NCI-H345 (cell line): ENCODE measurements at places on chromosomes 6 and 20.

GRCh38 chr6:3319610-3320200, 61.0 kb downstream of the PSMG4 start:
- no peak for DNase-seq

DNA sequence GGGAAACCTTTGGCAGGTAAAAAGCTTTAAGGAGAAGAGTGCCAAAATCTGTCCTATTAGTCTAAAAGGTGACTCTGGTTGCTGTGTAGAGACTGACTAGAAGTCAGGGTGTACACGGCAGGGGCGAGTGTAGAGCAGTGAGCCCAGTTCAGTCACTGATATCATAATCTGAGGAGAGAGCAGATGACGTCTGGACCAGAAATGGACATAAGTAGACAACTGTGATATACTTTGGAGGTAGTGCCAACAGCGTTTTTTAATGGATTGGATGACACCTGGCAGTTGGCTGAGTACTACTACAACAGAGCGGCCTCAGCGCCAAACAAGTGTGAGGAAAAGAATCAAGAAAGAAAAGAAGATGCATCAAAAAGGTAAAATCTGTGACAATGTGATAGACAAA, 76.0 kb downstream of the MAP7 start:
- DNase-seq: no peak

- no peak for DNase-seq
Observed at GRCh38 chr6:156940221-156940620, 163.0 kb downstream of the ARID1B start.

GRCh38 chr6:146598772-146599405, at the start of gene ADGB:
Gene ADGB, plus strand, starts transcription at chr6:146598972. Its CDS starts 69 bp downstream, at chr6:146599041.
- peak; percentile 19 for DNase-seq

DNA sequence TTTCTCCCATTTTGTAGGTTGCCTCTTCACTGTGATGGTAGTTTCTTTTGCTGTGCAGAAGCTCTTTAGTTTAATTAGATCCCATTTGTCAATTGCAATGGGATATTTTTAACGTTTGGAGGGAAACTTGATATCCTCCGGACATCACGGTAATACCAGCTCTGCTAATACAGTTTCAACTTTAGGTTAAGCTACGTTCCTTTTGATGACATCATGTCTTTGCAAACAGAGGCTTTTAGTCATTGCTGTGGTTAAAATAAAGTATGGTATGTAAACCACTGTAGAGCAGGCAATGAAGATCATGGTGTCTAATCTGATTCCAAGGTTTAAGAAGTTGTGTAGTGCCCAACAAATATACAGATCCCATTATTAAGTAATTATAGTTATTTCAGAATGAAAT, 168.0 kb upstream of the CHD6 start:
- DNase-seq: no peak

DNA sequence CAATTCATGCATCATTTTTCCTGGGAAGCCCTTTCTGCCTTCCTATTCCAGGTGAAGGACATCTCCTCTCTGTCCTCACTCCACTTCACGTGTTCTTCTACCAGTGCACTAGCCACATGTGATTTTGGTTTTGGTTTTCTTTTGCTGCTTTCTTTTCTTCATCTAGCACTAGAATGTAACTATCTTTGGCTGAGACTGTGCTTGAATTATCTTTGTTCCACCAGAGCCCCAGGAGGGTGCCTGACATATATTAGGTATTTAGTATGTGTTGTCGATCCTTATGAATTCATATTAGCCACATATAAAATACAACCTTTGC, 79.9 kb downstream of the VGLL2 start:
- no peak for DNase-seq

DNA sequence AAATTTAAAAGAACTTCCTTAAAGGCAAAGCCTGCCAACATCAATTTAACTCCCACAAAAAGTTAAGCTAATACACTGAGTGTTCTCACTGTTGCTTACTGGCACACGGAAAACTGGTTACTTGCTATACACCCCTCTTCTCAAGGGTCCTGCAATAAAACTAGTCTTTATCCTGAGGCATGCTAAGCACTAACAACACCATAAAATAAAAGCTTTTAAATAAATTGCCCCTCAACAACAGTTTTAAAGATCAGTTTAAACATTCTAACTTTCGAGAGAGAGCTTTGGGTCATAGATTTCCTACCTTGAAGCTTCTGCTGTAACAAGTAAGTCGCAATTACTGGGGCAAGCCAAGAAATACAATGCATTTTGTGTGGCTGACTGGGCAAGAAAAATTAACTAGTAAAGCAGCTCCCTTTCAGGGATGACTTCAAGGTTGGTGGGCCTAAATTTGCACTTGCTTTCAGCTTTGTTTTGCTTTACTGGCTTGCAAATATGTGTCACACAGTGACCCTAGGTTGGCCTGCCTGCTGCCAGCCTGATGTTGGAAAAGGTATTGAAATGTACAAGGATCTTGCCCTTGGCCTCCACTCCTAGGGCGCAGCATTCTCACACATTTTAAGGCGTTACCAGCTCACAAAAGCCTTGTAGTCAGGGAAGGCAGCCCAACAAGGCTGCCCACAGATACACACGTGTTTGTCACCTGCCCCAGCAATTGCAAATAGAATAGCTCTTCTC, 4.0 kb upstream of the HEY2 start:
- peak; percentile 9 for DNase-seq

- DNase-seq: no peak
Observed at GRCh38 chr6:11188161-11188915, 44.1 kb downstream of the NEDD9 start.

DNA sequence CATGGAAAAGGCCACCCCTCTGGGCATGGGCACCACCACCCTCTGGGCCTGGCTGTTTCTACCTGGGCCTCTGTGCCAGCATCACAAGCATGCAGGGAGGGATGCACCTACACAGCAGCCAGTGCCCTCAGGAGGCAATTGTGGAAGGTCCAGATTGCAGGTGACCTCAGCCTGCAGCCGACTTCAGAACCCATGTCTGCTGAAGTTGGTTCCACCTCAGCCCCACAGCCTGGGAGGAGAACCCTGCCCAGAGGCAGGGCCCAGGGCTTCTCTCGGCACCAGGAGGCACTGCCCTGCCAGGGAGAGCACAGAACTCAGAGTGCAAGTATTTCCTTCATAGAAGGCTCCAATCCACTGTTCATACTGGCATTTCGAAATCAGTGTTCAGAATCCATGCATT, 149.8 kb downstream of the TTLL2 start:
- no peak for DNase-seq

GRCh38 chr20:51807720-51808250, 5.5 kb upstream of the SALL4 start:
- DNase-seq: no peak

- DNase-seq: no peak
Observed at GRCh38 chr20:39758876-39759275, 796.7 kb downstream of the DHX35 start.

GRCh38 chr6:158770533-158771330, 48.4 kb downstream of the EZR start:
- peak; percentile 67 for DNase-seq

DNA sequence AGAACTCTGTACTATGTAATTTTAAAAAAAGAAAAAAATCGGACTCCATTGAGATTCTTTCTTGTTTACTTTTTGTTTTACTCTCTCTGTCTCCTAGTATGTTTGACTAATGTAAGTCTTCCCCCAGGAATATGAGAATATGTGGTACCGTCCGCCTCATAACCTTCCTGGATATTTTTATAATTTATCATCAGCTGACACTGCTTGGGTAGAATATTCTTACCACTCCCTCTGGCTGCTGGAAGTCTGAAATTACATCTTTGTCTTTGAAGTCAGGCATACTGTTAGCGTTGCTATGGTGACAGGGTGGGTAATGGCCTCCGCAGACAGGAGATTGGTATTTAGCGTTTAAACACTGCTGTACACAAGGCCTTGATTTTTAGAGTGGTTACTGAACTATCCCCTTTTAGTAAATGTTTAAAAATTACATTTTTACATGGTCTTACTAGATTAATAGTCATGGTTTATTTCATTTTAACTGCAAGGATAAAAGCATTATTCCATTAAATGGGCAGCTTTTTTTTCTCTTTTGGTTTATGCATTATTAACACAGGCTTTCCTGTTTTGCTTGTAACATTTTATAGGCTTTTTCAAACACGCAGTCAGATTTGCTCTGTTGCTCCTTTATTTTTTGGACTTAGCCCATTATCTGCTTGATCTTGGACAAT, 176.4 kb downstream of the ARID1B start:
- DNase-seq: peak; percentile 17

DNA sequence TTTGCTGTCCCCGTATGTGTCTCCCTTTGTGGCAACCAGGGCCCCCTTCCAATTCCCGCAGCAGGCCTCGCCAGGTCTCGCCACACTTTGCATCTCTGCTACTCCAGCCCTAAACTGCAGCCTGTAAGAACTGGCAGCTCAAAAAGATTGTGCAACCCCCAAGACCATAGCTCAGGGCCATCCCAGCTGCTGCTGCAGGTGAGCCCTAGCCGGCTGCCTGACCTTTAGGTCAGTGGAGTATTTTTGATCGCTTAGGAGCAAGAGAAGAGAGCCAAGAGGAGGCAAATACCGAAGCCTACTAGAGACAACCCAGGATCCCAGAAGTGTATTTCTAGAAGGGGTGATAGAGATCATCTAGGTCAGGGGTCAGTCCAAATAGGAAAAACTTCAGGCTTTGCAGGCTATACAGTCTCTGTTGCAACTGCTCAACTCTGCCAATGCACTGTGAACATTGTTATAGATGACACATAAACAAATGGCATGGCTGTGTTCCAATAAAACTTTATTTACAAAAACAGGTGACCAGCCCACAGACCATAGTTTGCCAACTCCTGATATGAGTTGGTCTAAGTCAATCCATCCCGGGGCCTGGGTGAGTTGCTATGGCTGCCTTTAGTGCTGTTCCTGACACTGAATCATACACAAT, 138.4 kb downstream of the EYA2 start:
- DNase-seq: no peak

GRCh38 chr20:36506253-36506652, 35.1 kb upstream of the MYL9 start:
- no peak for DNase-seq

GRCh38 chr6:11320914-11321597, 88.6 kb upstream of the NEDD9 start:
- no peak for DNase-seq

DNA sequence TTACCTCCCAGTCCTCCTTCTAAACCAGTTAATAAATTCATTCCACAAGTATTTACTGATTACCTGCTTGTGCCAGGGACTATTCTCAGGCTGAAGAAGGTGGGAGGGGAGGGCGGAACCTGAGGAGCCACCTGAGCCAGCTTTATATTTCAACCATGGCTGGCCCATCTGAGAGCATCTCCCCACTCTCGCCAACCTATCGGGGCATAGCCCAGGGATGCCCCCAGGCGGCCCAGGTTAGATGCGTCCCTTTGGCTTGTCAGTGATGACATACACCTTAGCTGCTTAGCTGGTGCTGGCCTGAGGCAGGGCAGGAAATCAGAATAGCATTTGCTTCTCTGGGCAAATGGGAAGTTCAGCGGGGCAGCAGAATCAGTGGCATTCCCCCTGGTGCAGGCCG, 4.9 kb upstream of the AAR2 start:
- no peak for DNase-seq

DNA sequence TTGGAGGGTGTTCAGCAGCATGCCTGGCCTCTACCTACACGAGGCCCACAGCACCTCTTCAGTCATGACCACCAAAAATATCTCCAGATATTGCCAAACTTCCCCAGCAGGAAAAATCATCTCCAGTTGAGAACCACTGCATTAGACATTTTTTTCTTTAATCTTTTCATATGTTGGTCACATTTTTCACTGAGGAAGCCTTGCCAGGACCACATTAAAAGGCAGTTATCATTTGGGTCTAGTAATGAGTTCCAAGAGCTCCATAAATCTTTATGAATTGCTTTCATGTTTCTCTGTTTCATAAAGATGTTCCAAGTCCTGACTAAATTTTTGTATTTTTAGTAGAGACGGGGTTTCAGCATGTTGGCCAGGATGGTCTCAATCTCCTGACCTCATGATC, 28.8 kb downstream of the MTRES1 start:
- DNase-seq: no peak

- DNase-seq: no peak
Observed at GRCh38 chr6:71444222-71444621, 155.6 kb downstream of the OGFRL1 start.

GRCh38 chr20:58833921-58834320, 16.8 kb downstream of the GNAS-AS1 start:
- no peak for DNase-seq

- DNase-seq: no peak
Observed at GRCh38 chr6:43481591-43482236, 4.3 kb downstream of the TJAP1 start.
